ENCODE measurements at places on chromosomes 1 and 21.
A peak's percentile ranks its signal among the peaks of the same experiment; 100 is the strongest.

GRCh38 chr1:230977761-230978490, 735 bp downstream of the TTC13 start:
- DNase-seq, result peak; percentile 49

DNA sequence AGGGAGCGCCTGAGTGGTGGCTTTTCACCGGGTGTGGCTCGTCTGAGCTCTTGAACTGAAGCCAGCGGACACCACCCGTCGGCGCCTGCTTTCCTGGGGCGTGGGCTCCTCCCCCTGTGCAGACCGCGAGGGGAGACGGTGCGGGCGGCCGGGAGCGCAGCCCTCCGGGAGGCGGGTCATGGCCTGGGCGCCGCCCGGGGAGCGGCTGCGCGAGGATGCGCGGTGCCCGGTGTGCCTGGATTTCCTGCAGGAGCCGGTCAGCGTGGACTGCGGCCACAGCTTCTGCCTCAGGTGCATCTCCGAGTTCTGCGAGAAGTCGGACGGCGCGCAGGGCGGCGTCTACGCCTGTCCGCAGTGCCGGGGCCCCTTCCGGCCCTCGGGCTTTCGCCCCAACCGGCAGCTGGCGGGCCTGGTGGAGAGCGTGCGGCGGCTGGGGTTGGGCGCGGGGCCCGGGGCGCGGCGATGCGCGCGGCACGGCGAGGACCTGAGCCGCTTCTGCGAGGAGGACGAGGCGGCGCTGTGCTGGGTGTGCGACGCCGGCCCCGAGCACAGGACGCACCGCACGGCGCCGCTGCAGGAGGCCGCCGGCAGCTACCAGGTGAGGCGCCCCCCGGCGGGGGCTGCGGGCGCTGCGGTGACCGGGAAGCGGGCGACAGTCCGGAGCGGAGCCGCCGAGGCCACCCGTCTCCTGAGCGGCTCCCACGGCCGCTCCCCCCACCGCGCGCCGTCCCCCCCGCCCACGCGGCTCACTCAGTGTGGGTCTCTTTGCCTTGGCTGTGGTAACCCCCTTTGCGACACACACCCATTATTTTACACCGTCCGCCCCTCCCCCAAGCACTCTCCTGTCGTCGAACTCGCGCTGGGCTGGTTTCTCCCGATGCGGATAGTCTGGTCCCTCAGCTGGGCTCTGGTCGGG, at the start of gene TRIM58:
Gene TRIM58, plus strand, starts transcription at position 119 of the 916 bp plus-strand sequence. Its CDS starts 60 bp downstream, at position 179.
- peak; percentile 66 for DNase-seq

DNA sequence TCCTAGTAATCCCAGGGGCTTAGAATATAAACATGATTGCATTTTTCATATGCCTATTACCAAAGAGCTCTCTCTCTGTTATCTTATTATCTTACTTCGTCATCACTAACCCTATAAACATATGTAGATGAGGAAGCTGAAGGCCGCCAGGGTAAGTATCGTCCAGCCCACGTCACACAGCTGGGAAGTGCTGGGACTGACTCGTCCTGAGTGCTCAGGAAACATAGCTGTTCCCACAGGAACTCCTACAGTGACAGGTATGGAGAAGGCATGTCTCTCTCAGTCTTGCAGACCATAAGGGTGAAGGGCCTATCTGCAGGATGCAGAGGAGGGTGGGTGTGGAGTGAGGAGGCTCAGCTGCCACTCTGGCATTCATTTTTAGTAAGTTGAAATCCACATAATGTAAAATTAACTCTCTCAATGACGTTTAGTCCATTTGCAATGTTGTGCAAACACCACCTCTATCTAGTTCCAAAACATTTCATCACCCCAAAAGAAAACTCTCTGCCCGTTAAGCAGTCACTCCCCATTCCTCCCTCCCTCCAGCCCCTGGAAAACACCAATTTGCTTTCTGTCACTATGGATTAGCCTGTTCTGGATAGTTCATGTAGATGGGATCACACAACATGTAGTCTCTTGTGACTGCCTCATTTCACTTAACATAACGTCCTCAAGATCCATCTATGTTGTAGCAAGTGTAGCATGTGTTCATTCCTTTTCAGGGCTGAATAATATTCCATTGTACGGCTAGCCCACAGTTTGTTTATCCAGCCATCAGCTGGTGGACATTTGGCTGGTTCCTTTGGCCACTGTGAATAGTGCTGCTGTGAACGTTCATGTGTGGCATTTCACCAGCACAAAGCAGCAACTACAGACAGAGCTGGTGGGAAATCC, 68.3 kb downstream of the TCP10L start:
- DNase-seq, result no peak

DNA sequence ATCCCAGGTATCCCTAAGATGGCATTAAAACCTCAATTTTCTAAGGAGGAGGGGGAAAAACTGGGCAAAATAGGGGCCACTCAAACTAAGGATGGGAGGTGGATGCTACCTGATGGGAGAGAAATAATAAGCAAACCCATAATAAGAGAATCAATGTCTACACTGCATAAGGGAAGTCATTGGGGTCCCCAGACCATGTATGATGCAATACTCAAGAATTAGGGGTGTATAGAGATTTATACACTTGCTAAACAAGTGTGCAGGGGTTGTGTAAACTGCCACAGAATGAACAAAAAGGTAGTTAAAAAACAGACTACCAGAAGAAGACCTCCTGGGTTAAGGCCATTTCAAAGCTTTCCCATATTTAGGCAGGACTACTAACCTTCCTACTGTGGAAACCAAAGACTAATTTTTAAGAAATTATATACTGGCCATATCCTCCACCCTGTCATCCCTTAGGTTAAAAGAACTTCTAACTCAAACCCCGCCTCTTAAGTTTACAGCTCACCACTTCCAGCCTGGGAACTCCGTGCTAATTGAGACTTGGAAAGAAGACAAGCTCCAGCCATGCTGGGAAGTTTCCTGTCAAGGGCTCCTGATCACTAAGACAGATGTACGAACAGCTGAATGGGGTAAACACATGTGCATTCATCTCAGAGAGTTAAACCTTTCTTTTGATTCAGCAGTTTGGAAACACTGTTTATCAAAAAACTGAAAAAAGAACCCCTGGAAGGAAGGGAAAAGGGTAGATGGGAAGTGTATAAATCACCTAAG, 64.4 kb upstream of the TLR5 start:
- no peak for DNase-seq

DNA sequence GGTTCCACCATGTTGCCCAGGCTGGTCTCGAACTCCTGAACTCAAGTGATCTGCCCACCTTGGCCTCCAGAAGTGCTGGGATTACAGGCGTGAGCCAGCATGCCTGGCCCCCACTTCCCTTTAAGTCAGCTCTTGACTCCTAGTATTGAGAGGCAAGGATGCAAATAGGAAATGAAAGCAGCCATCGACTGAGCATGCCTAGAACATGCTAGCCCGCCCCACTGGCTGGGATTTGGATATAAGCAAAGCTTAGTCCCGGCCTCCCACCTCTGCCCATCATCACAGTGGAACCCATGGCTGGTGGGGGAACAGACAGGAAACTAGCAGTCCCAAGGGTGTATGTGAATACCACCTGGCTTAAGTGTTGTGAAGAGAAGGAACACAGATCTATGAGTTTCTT, 10.5 kb downstream of the C1orf167 start:
- no peak for DNase-seq

DNA sequence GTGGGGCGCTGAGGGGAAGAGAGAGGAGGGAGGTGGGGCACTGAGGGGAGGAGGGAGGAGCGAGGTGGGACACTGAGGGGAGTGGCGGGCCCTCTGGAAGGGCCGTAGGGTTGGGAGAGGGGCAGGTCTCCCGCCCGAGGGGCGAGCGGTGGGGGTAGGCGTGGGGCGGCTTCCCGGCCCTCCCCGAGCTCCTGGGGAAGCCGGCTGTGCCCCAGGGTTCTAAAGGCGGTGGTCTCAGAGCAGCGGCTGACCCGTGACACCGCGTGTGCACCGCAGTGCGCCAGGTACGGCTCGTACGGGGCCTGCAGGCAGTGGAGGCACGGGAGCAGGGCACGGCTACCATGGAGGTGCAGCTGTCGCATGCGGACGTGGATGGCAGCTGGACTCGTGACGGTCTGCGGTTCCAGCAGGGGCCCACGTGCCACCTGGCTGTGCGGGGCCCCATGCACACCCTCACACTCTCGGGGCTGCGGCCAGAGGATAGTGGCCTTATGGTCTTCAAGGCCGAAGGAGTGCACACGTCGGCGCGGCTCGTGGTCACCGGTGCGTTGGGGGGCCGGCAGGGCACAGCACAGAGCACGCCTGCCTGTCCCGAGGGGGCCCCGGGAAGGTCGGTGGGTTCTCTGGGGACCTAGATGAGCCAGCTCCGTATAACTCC, 68.5 kb downstream of the OBSCN start:
- no peak for DNase-seq

- DNase-seq, result peak; percentile 69
Measured at GRCh38 chr1:109290998-109291397, 8.1 kb upstream of the PSRC1 start.

DNA sequence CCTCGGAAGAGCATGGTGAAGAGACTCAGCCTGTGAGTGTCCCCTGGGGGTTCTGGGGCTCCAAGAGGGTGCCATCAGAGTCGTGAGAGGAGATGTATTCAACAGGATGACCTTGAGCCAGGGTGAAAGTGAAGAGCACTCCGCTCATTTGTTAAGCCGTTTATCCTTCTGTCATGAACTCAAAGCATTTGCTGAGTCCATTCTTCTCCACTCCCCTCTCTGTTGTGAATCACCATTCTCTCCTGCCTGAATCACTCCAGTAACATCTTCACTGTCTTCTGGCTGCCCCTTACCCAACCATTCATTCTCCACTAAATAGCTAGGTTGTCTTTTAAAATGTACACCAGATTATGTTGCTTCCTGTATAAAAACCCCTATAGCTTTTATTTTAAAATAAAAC, 102.2 kb downstream of the RGL1 start:
- no peak for DNase-seq

DNA sequence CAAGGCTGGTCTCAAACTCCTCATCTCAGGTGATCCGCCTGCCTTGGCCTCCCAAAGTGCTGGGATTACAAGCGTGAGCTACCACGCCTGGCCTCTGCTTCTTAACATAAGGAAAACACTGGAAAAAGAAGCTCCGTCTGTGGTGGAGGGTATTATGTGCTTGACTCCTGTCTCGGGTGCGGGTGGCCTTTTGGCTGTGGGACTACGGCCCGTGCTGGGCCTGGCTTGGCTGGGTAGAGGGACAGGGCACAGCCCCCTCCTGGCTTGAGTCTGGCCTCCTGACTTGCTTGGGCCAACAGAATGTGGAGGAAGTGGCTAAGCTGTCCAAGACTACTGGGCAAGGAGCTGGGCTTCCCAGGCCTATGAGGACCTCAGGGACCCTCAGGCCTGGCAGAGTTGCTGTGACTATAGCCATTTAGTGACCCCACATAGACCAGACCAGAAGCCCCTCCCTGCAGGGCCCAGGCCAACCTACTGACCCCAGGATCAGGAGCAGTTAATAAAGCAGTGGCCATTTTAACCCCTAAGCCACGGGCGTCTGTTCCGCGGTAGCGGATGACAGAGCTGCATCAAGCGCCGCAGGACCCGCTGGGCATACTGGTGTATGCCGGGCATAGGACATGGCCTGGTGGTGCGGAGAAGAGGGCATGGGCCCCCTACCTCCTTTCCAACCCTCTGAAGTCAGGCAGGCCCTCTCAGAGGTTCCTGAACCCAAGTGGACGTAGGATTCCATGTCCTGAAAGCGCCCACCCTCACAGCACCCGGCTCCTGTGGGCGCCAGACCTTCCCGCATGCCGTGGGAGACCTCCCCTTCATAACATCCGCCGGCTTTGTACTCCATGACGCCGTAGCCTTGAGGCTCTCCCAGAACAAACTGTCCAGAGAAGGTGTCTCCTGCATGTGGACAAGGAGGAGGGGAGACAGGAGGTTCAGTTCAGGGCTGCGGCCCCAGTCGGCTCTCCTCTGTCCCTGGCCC, 4.4 kb downstream of the MORN1 start:
- DNase-seq, result no peak

DNA sequence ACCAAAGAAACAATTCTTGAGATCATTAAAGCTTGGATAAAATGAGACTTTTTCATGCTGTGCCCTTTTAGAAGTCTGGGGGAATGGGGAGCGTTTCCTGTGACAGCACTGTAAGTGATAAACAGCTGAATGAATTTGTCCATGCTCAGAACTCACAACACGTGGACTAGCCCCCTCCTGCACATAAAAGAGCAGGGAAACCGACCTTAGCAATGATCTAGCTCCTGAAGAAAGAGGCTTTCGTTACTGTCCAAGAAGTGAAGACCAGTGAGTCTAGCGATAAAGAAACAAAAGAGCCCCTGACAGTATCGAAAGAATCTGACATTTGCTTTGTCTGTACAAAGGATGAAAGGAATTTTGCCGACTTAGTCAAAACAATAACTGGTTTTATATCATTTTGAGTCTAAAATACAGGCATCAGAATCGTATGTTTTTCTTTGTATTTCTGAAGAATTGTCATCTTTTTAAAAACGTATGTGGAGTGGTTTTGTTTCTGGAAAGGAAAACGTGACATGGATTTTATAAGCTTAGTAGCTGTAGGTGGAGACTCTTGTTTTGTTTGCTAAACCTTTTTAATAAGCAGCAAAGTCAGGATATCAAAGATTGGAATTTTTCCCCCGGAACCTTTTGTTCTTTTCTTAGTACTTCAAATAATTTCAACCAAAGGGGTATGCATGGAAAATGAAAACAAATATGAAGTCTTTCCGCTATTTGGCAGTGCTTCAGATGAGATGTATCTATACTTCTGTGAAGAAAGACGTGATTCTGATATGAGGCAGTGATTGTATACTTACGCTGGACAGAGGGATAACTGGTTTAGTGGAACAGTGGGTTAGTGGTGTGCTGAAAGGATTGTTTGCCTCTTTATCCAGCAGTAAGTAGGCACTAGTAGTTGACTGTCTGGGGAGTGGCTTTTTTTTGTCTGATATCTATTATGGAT, 61.0 kb downstream of the MAST2 start:
- DNase-seq, result no peak

GRCh38 chr1:223714849-223715603, 2.7 kb downstream of the CAPN2 start:
- no peak for DNase-seq

- DNase-seq, result no peak
Measured at GRCh38 chr1:185014941-185015340, 30.4 kb upstream of the RNF2 start.

GRCh38 chr1:183821889-183822611, 17.1 kb downstream of the RGL1 start:
- peak; percentile 39 for DNase-seq

DNA sequence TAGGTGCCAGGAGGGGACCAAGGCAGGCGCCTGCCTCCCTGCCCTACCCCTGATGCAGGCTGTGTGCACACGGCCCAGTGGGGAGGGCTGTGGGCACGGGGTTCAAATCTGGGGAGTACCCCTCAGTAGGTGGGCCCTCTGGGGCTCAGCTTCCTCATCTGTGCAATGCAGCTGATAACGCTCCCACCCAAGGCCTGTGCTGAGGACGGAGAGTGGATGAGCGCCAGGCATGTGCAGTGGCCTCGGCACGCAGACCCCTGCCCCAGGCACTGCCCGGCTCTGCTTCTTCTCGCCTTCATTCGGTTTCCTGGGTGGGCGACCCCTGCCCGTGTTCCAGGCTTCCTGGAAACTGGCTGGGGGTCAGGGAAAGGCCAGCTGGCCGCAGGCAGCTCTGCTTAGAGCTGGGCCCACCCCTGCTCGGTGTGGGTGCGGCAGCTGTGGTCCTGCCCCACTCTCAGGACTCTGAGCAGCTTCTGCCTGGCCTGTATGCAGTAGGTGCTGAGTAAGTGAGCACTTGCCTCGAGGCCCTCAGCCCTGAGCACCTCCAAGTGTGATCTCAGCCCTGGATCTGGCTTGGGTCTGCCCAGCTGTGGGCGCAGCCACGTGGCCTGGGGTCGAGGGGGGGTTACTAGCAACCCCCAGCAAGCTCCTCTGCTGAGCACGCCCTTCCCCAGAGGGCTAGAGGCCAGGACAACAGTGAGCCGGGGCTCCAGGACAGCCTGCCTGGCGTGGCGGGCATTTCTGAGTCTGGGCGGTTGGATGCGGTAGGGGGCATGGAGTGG, 11.9 kb upstream of the TNFRSF14 start:
- no peak for DNase-seq

- peak; percentile 87 for DNase-seq
Measured at GRCh38 chr21:45336870-45337269, 49.2 kb upstream of the POFUT2 start.
